ENCODE measurements at places on chromosomes 7 and 10.
A peak's percentile ranks its signal among the peaks of the same experiment; 100 is the strongest.

DNA sequence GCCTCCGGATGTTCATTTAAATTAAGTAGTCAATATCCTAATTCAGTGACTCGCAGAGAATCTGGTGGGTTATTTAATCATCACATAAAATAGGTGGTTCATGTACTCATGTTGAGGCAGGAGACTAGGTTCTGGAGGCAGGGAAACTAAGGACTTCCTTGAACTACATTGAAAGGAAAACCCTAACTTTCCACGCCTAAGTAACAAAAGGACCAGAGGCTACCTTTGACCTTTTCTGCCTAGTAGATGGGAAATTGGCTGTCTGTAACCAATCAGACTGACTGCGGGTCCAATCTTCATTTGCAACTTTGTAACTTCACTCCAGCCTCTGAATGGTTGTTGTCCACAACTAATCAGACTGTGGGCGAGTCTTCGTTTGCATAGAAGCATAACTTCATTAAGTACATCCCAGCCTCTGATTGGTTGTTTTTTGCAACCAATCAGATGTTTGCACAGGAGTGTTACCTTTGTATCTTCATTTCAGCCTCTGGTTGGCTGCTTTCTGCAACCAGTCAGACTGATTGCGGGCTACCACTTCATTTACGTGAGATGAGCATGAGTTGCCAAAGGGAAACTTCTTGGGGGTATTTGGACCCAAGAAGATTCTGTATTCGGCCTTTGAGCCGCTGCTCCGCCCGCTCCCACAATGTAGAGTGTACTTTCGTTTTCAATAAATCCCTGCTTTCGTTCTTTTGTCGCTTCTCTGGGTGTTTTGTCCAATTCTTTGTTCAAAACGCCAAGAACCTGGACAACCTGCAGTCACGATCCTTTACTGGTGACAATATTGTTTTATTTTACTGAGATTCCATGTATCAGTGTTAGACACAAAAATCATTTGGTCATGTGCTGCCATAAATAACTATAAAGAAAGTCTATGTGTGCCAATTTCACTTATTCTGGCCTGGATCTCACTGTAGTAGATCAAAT lies 1.7 kb upstream of the ST7 start:
- DNase-seq = no peak

DNA sequence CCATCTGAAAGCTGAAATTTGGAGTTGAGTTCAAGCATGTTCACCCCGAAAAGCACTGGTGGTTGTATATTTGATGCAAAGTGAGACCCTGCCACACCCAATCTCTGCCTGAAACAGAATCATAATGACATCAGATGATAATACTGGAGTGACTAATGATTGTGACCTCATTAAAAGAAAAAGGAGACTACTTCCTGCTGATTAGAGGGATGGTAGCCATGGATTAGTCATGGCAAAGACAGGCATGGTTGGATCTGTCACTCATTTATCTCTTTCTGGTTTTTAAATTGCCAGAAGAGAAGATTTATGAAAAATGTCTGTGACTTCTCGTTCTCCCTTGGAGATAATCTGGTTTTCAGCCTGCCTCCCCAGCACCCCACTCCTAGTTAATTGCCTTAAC lies 101.2 kb downstream of the BAMBI start:
- DNase-seq = no peak

DNA sequence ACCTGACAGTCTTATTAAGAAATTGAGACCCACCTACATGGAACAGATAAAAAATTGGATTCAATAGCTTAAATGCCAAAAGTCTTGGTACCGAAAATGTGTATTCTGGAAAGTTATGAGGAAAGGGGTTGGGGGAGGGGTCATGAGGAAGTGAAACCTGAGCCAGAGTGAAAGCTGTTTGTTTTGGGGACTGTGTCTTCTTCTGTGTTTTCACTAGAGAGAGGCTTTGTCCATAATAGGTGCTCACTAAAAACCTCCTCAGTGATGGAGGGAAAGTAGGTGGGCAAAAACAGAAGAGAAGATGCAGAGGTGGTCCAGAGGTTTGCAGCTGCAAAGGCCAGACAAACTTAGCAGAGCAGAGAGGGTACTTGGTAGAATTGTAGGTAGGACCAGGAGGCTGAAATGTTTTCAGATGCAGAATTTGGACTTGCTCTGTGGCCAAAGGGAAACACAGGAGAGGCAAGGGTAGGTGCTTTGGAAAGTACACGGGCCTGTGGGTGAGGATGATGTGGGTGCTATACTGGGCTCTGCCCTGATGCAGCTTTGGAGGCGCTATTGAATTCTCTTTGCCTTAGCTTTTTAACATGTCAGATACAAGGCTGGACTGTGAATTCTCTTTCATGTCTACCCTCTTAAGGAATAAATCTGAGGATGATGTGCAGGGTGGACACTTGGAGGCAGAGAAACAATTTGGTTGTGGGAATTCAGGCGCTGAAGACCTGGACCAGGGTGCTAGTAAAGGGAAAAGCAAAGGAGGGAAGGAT lies 254.6 kb downstream of the PTEN start:
- DNase-seq = no peak

- no peak for DNase-seq
Measured at GRCh38 chr7:44080118-44080517, 2.2 kb downstream of the POLM start.

- DNase-seq = no peak
Measured at GRCh38 chr7:35004531-35005095, 32.7 kb downstream of the DPY19L1 start.

GRCh38 chr7:135745703-135746312 lies 2.8 kb downstream of the FAM180A start:
- peak; percentile 74 for DNase-seq

DNA sequence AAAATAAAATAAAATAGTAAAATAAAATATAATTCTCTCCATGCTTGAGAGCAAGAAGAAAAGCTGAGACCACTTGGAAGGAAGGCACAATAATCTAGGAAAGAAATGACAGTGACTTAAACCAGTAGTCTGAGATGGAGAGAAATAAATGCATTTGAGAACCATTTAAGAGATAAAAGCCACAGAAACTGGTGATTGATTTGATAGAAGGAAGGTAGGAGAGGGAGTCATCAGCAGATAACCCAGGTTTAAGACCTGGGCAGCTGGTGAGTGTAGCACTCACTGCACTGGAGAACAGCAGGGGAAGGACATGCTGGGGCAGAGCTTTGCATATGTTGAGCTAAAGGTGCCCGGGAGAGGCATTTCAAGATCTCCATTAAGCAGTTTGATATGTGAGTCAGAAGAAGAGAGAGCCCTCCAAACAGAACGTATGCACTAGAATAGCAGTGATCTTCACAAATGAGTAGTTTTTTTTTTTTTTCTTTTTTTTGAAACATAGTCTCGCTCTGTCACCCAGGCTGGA lies 268.0 kb downstream of the DYNC1I1 start:
- no peak for DNase-seq

DNA sequence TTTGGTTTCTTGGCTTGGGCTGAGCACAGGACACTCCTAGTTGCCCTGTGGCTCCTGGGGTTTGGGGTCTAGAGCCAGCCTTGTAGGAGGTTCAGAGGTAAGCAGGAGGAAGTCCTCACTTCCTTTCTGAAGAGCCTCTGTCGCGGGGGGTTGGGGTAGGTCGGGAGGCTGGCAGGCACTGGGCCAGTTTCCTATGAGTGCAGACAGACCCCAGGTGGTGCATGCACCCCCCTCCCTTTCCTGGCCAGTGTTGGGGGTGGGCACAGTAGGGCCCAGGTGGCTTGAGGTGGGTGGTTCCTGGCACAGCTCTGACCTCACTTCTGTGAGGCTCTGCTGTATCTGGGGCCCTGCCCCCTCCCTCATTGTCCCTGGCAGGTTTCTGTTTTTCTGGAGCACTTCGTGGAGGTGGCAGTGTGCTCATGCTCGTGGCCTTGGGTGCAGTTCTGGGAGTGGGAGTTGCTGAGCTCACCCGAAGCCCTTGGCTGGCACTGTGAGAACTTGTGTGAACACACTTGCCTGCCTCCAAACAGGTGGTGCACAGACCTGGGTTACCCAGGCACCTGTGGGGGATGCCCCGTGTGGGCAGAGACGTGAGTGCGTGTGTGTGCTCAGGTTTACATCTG lies 1.8 kb downstream of the PALD1 start:
- DNase-seq = no peak

DNA sequence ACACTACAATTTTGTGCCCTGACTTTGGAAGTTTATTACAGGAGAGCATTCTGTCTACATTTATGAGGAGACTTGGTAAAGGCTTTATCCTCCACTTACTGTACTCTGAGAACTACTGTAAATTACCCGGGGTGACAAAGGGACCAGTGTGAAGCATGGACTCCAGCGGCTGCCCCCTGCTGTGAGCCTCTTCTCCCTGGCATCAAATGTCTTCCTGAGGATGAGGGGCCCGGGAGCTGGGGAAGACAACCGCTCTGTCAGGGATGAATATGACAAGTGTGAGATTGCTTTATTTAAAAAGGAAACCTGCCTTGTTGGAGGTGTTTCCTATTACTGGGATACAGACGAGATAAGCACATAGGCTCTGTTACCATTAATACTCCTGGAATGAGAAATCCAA lies 714.8 kb downstream of the CCSER2 start:
- no peak for DNase-seq

DNA sequence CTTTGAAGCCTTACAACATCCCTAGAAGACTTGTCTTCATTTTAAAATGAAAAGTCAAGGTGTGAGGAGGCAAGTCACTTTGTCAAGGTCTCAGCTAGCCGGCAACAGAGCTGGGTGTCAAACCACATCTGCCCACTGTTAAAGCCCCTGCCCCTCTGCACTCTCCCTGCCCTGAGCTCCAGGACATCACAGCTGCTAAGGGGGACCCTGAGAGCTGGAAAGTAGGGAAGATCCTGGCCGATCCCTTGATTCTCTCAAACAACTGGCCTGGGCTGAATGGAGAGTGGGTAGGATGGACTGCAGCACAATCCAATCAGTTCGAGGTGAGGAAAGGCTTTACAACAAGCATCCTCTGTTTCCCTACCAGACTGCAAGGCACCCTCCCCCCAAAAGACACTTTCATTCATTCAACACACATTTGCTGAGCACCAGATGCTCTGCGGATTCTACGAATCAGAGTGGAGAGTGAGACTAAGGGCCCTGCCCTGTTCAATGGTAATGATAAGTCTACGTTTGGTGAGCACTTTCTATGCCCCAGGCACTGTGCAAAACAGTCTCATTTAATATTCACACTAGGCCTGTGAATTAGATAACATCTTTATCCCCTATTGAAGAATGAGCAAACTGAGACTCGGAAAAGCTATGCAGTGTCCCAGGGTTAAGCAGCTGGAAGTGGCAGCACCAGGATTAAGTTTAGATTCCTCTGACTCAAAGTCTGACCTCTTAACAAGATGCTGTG lies 148.1 kb downstream of the HERPUD2 start:
- DNase-seq = no peak

- DNase-seq = no peak
Measured at GRCh38 chr7:97733276-97734161, 1.6 kb downstream of the TAC1 start.

- DNase-seq = no peak
Measured at GRCh38 chr7:122070834-122071233, 73.2 kb downstream of the AASS start.

- no peak for DNase-seq
Measured at GRCh38 chr10:43262902-43263466, 3.9 kb downstream of the RASGEF1A start.

DNA sequence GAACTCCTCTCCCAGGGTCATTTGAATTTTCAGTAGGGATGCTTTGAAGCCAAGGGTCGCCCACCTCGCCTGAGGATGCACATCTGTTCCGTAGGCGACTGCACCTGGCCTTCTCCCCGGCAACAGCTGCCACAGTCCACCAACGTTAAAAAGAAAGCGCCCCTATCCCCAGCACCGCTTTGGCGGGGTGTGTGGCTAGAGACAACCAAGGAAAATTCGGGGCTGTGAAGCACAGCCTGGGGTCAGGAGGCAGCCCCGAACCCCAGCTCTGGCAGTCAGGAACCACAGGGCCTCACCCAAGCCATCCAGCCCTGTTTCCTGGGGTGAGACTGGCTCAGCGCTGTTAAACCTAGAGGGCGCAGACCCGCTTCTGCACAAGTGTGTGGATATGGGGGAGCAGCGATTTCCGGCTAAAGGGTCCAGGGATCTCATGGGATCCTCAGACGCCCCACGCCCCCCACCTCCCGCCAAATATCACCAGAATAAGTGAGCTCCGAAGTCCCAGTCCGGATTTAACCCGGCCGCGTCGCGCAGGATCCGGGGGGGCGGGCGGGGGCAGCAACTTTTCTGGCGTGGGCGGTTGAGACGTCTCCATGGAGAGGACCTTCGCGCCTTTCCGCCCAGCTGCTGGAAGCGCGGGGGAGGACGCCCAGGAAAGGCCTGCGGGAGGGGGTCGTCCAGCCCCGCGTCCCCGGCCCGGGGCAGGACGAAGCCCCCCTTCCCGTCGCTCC lies 822 bp downstream of the ZC3HAV1L start:
- DNase-seq = peak; percentile 40

Measured in HTR-8/SVneo (cell line).